ENCODE measurements at places on chromosomes 7 and 10.

- DNase-seq: no peak
Measured at GRCh38 chr7:137241655-137242360, 101.7 kb downstream of the PTN start.

DNA sequence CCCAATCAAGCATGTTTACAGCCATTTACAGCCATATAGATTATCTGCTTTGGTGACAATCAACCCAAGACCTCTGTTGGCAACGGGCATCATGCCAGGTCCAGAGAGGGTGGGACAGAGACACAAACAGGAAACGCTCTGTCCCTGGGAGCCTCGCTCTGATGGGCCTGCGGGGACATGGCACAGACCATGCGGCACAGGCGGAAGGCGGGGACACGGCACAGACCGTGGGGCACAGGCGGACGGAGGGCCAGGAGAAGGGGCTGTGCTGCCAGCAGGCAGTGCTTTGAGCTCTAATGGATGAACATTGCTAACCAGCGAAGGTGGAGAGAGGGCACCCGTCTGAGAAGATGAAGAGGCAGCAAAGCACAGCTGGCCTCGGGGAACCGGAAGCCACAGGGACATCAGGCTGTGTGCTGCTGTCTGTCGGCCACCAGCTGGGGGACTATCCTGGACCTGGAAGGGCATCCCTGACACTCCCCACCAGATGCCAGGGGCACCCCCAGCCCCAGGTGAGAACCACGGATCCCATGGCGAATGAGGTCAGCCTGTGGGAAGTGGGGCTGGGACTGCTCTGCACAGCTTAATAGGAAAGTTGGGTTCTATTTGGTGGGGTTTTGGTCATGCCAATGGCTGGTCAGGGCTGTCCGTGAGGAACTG, 61.0 kb downstream of the DIP2C start:
- no peak for DNase-seq

GRCh38 chr7:97075928-97076327, 41.6 kb upstream of the SDHAF3 start:
- DNase-seq: no peak

- DNase-seq: peak; percentile 7
Measured at GRCh38 chr10:47294501-47294900, 5.5 kb upstream of the GDF10 start.

DNA sequence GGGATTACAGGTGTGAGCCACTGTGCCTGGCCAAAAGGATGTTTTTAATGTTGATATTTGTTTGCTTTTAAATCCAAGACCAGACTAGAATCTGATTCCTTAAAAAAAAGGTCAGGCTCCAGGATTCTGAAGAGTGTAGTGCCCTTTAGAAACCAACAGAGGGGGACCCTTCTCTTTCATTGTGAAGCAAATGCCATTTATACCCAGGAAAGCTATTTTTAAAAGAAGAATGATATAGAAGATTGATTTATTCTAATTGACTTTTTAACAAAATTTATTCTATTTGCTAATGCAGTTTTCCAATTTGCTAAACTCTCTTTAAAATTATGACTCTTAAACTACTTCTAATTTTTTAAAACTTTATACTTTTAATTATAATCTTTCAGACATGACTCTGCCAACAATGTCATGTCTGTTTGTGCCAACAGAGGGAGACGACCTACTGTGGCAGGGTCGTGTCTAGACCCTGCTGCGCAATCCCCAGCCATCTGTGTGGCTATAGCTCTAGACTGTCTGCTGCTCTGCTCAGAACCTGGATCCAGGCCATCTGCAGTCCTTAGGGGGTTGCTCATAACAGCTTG, 201.0 kb upstream of the IMMP2L start:
- DNase-seq: no peak

DNA sequence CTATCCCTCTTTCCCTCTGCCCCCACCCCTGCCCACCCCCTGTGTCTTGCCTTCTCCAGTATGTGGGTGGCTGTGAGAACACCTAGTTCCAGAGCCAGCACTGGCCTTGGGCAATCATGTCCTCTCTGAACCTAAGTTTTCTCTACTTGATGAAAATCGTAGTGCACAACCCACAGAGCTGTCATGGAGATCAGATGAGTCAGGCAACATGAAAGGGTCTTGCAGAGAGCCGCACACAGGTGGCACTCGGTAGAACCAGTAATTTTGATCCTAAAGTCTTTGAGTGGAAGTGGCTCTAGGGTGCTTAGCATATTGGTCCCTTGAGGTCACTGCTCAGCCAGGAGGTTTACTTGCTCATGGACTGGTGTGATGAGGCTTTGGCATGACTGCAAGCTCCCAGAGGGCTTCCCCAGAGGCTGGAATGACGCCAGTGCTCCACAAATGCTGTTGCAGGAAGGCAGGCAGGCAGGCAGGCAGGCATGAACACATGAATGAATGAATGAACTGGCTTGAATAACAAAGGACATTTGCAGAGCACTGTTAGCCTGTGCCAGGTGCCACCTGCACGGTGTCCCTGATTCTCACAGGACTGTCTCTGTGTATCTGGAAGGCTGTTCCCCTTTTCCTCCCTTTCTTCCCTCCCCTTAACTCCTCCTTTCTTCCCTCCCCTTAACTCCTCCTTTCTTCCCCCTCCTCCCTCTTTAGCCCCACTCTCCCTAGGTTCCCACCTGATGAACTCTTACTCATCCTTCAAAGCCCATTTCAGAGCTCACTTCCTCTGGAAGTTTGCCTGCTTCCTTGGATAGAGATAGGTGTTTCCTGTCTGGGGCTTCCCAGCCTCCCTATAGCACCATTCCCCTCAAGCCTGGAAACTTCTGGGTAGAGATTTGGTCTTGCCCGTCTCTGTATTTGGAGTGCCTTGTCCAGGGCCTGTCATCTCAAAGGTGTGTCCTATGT, 27.2 kb upstream of the CTBP2 start:
- no peak for DNase-seq

- no peak for DNase-seq
Measured at GRCh38 chr10:127564644-127565043, 15.5 kb downstream of the NPS start.

- no peak for DNase-seq
Measured at GRCh38 chr10:117805139-117805538, 241.6 kb downstream of the RAB11FIP2 start.

- no peak for DNase-seq
Measured at GRCh38 chr7:105800849-105801534, 75.4 kb downstream of the ATXN7L1 start.

- DNase-seq: no peak
Measured at GRCh38 chr7:29604052-29604451, 40.4 kb downstream of the PRR15 start.

GRCh38 chr10:104139221-104139620, 17.2 kb downstream of the SFR1 start:
- DNase-seq: no peak

GRCh38 chr7:88201305-88201704, 18.5 kb downstream of the SRI start:
- DNase-seq: no peak

DNA sequence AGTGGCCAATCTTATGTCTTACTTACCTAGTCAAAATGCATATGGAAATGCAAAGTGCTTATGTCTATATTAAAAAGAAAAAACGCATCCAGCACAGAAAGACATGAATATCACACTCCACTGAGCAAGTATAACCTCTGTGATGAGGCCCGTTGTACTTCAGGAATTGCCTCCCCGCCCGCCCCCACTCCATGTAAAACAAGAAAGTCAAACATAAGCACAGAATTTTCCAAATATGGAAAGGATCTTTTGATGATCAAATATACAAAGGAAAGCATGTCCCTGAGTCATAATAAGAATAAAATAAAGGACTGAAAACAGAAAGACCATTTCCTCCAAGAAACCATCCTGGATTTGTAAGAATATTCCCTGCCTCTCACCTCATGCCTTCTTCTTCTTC, 229.1 kb downstream of the BAMBI start:
- no peak for DNase-seq

DNA sequence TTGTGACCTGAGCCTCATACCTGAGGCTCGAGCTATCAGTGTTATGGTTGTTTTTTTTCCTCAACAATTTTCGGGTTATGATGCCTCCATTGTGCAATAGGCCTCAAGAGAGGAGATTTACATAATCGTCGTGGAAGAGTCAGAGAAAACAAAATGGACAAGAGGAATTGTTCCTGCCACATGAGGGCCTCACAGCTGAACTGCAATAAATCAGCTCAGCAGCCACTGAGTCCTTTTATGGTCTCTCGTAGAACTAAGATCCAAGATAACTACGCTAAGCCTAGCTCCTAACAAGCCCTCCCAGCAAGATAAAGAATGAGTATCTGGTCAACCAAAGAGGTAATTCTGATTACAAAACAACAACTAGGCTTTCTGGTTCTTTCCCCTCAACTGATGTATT, 336.8 kb downstream of the WDR11 start:
- DNase-seq: no peak

GRCh38 chr10:59698326-59698725, 11.3 kb downstream of the SLC16A9 start:
- DNase-seq: no peak

DNA sequence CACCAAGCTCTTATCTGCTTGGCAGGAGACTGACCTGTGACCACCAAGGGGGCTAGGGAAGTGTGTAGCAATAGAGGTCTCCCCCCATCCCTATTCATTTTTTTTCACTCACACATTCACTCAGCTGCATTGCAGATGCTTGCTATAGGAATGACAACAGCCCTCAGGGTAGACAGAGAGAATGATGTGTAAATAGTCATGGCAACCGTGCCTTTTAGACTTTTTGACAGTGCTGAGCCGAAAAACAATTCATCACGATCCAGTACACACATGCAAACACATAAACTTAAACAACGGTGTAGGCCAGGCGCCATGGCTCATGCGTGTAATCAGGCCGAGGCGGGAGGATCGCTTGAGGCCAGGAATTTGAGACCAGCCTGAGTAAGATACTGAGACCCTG, 7.6 kb upstream of the ELN start:
- DNase-seq: no peak
